BE2C (cell line): ENCODE measurements at places on chromosomes 7 and 10.

GRCh38 chr7:11607686-11608085 is 224.3 kb downstream of the THSD7A start:
- DNase-seq: no peak

DNA sequence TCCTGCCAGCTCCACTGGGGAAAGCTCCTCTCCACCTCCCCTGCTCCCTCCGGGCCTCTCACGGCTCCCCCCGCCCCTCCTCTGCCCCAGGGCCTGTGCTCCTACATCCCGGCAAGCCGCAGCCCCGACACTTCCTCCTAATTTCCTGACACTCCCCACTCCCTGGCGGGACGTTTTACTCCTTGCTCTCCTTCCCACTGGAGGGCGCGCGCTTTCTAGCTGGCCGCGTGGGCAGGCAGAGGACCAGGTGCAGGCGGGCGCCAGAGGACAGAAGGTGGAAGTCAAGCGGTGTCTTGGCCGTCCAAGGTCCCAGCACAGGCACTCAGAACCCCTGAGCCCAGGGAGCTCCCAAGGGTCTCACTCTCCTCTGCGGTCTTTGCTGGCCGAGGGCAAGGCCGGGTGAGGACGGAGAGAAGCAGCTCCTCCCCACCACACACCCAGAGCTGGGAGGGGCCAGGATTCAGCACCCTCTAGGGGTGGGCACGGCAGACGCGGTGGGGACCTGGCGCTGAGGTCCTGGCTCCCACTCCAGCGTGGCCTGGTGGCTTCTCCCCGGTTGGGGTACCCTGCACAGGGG is 19.1 kb downstream of the ADAM8 start:
- peak; percentile 56 for DNase-seq

- no peak for DNase-seq
These were observed 885.0 kb upstream of the LRRN3 start for GRCh38 chr7:110205899-110206298.

- no peak for DNase-seq
These were observed 124.8 kb upstream of the LSM8 start for GRCh38 chr7:118059209-118059608.

GRCh38 chr7:80721883-80722615 is 83.6 kb downstream of the CD36 start:
- no peak for DNase-seq

DNA sequence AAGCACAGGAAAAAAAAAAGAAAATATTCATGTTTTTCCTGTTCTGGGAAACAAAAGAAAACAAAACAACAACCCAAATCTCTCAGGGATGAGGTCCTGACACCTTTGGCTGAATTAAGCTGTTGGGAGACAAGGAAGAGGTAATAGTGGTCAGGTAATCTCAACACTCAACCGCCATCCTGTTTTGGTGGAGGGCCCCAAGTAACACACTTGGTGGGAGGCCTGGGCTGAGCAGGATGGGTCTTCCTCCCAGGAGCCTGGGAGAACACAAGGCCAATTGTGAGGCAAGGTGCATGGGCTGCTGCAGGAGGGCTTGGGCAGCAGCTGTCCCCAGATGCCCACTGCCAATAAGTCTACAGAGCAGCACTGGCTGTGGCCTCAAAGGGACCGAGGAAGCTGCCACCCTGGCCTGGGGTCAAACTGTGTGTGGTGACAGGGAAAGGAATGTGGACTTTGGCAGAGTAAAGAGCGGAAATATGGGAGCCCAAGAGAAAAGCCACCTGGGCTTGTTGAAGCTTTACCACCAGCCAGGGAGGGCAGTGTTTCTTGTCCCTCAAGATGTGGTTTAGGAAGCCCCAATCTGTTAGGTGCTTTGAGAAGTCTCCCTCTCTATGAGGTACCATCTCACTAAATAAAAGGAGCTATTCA is 93.5 kb upstream of the SLC25A13 start:
- no peak for DNase-seq

- DNase-seq: no peak
These were observed 68.9 kb upstream of the ADO start for GRCh38 chr10:62735464-62736167.

GRCh38 chr7:33973231-33974015 is 68.1 kb downstream of the BMPER start:
- DNase-seq: no peak

GRCh38 chr7:22628112-22628511 is 98.9 kb upstream of the IL6 start:
- DNase-seq: no peak

DNA sequence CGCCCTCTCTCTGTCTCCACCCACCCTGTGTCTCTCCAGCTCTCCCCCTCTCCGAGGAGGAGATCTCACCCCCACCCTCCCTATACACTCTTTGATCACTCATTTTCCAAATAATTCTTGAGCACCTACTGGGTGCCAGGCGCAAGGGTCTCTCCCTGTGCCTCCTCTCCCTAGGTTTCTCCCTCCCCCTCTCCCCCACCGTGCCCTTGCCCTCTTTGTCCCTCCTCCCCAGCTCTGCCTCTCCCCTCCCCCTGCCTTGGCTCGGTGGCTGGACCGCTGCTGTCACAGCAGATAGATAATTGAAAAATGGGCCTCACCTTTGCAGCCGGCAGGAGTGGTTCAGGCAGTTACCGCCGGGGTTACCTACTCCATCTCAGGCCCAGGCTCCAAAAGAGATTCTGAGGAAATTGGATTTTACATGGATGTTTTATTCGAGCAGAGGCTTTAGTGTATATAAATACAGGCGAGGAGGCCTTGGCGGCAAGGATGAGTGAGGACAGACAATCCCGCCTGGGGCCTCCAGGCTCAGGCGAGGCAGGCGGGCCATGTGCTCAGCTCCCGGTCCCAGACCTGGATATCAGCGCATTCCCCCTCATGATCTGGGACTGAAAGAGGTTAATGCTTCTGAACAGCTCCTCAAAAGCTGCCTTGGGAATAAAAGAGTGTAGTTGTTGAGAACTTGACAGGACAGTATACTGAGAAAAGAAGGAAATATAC is 60.8 kb upstream of the BTRC start:
- DNase-seq: peak; percentile 73

DNA sequence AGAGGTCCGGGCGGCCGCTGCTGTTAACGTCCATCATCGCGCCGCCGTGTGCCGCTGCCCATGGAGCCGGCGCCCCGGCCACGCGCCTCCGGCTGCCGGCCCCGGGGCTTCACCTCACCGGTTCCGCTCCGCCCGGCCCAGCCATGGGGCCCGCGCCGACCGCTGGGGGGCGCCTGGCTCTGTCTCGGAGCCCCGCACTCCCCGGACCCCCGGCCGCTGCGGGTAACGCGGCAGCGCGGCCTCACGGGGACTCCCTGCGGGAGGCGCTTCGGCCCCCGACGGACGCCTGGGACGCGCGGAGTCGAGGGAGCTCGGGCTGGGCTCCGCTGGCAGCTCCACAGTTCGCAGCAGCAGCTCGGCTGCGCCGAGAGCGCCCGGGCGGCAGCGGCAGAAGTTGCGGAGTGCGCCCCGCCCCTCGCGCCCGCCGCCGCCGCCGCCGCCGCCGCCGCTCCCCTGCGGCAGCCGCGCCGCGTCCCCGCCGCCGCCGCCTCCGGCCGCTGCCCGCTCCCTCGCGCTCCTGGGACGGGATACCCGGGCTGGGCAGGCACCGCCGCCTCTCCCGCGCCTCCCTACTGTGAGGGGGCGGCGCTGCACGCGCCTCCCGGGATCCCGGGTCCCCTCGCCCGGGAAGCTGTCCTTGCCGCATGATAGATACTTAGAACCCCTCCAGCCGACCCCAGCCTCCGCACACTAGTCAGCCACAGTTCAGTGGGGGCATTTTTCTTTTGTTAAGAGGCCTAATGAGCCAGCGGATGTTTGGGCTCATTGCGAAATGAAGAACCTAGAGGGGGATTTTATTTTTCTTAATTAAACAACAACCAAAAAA is at the start of gene HTR7:
Gene HTR7 (minus strand): TSS at position 405 of the 826 bp plus-strand sequence. CDS start 368 bp downstream, at position 37.
- DNase-seq: peak; percentile 65
